ENCODE measurements at places on chromosomes 3 and 15.

- peak; percentile 89 for DNase-seq
Observed at GRCh38 chr3:128487813-128488635, 5.0 kb downstream of the GATA2 start.

- no peak for DNase-seq
Observed at GRCh38 chr3:46549408-46549904, 16.6 kb downstream of the LRRC2 start.

- DNase-seq = no peak
Observed at GRCh38 chr3:155805204-155805801, 775 bp downstream of the C3orf33 start.

DNA sequence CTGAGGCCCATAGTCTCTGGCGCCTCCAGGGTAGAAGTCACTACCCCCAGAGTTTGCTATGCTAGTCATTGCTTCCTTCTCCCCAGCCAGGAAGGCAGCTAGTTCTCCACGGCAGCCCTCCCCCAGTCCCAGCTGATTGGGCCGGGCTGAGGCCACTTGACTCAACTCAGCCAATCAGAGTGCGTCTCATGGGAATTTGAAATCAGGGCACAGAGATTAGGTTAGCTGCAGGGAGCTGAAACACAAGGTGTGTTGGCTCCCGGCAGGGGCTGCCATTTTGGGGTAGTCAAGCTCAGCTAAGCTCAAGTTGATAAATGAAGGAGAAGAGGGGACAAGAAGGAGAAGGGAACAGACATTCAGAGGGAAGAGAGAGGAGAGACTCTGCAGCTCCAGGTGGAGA is 32.8 kb downstream of the LINGO1 start:
- no peak for DNase-seq

GRCh38 chr3:118833075-118833474 is 201.6 kb downstream of the IGSF11 start:
- DNase-seq = no peak

DNA sequence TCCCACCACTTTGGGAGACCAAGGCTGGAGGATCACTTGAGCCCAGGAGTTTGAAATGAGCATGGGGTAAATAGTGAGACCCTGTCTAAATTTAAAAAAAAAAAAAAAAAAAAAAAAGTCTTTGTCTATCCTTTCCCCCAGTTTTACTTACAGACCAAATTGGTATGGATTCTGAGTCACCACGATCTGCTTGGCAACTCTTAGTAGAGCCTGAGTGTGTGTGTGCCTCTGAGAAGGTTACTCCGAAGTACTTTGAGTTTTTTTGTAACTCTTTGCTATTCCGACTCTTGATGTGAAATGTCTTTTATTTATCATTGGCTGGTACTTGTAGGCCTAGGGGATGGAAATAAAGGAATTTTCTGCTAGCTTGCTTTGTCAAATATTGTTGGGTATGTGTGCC is 63.3 kb downstream of the RBM6 start:
- no peak for DNase-seq

GRCh38 chr15:95687686-95688085 is 642.8 kb upstream of the NR2F2 start:
- no peak for DNase-seq

- DNase-seq = no peak
Observed at GRCh38 chr15:46961795-46962194, 755.5 kb upstream of the SEMA6D start.

DNA sequence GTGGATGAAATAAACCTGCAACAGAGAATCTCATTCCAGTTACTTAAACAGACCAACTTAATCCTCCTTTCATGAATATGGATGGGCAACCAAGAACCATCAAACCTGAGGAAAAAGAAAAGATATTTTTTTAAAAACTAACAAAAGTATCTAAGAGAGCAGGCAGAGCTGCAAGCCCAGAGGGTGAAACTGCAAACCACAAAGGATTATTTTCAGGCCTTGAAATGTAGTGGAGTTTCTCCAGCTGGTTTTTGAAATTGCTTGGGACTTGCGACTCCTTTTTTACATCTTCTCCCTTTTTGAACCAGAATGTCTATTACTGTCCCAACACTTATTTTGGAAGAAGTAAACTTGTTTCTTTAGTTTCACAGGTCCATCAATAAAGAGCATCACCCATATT is 87.4 kb downstream of the STAG1 start:
- no peak for DNase-seq

GRCh38 chr3:13512451-13512850 is 32.3 kb downstream of the HDAC11 start:
- no peak for DNase-seq

DNA sequence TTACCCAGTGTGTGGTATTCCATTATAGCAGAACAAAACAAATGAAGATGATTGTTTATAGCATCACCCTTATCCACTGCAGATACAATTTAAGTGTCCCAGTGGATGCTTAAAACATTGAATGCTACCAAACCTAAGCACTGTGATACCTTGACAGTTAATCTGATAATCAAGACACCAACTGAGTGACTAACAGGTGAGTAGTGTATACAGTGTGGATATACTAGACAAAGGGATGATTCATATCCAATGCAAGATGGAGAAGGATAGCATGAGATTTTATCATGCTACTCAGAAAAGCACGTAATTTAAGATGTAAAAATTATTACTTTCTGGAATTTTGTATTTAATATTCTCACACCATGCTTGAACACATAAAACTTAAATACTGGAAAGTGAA is 1449.0 kb downstream of the OTOL1 start:
- no peak for DNase-seq

DNA sequence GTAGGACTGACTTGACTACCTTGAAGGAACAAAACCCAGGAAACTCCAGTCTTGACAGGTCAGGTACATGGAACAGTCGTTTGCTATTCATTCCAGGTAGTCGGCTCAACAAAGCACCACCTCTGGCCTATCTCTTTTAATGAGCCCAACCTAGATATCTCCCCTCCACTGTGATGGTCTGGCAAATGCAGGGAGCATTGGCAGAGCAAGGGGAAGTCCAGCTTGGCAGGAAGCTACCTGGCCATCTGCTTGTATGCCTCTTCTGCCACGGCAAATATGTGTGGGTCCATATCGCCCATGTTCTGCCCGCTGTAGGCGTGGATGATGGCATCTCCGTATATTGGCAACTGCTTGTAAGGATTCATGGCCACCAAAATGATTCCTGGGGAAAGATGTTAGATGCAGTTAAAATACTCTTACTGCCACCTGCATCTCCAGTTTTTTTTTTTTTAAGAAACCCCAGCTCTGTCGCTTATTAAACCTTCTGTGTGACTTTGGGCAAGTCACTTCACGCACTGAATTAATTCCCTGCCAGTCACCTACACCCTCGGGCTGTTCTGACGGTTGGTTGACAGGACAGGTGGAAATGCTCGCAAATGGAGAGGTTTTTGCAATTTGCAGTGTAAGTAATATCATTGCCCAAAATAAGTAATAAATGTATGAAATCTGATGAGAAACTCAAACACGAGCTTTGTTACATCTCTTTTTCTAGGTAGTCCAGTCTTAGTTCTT is 16.8 kb downstream of the MYO5C start:
- DNase-seq = no peak

DNA sequence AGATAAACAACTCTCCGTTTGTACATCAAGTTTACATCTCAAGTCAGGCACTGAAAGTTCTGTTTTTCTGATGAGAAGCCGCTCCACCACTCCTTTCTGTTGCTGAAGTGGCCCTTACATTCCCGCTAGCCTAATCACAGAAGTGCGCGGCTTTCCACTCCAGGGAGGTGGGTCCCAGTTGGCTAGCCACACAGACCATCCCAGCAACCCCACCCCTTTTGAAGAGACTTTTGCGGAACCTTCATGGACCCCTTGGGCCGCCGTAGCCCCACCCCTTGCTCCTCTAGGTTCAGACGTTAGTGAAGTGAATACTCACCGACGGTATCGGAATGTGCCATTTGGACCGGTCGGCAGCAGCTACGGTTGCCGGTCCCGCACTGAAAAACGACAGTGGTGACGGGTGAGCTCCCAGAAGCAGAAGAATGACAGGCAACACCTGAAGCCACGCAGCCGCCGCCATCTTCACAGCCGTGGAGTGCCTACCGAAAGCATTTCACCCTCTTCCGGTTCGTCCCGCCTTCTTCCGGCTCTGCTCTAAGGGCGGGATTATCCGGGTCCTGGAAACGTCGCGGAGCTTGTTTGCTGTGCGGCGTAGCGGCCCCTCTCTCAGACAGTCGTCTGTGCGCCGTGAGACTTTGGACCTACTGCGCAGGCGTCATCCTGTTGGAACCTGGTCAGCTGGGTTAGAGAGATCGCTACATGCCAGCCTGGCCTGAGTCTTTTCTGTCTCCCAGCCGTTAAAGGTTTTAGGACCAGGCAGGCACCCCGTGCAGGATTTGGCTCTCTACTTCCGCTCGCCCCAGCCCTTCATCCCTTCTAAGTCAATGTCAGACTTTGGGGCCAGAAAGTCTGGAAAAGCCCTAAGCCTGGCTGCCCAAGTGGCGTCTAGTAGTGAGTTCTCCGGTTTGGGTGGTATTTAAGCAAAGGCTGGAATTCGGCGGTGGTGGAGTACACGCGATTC is at the start of the genes GANC and TMEM87A:
Gene GANC, plus strand, starts transcription at position 263 of the 961 bp plus-strand sequence. CDS start 1,281 bp downstream, outside the sequence.
Gene TMEM87A, minus strand, starts transcription at position 495 of the 961 bp plus-strand sequence. Its CDS starts 35 bp downstream, at position 460.
- DNase-seq = peak; percentile 99

- no peak for DNase-seq
Observed at GRCh38 chr3:77479021-77479420, 439.1 kb downstream of the ROBO2 start.

- DNase-seq = no peak
Observed at GRCh38 chr3:11381563-11381962, 109.4 kb downstream of the ATG7 start.

DNA sequence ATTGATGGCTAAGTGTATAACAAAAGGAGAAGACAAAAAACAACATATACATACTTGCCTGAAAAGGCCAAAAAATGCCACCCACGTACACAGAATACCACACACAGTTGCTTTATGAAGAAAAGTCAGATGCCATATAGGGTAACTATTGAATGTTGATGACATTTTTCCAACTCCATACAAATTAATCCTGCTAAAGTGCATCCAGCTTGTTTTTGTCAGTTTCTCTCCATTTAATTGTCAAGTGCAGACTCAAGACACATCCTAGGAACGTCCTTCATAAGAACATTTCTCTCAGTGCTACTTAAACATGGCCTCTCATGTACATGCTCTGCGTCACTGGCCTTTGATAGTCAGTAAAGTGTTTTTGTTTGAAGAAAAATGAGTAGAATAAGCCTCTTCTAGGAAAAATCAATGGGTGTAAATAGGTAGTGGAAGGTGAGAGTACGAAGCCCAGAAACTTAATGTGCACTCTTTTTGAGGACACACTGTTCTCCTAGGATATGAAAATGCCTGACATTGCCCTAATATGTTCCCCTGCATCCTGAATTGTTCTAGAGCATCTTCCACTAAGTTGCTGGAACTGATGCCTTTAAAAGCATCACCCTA is 267.4 kb upstream of the ATP11B start:
- DNase-seq = no peak

- no peak for DNase-seq
Observed at GRCh38 chr3:67388738-67389137, 265.7 kb downstream of the SUCLG2 start.

GRCh38 chr3:57689367-57690053 is 3.4 kb downstream of the DENND6A start:
- no peak for DNase-seq

GRCh38 chr15:90271459-90272166 is 6.1 kb downstream of the NGRN start:
- no peak for DNase-seq

- DNase-seq = no peak
Observed at GRCh38 chr15:71708051-71708429, 102.3 kb upstream of the NR2E3 start.

GRCh38 chr15:70299931-70300869 is 202.5 kb upstream of the TLE3 start:
- no peak for DNase-seq

DNA sequence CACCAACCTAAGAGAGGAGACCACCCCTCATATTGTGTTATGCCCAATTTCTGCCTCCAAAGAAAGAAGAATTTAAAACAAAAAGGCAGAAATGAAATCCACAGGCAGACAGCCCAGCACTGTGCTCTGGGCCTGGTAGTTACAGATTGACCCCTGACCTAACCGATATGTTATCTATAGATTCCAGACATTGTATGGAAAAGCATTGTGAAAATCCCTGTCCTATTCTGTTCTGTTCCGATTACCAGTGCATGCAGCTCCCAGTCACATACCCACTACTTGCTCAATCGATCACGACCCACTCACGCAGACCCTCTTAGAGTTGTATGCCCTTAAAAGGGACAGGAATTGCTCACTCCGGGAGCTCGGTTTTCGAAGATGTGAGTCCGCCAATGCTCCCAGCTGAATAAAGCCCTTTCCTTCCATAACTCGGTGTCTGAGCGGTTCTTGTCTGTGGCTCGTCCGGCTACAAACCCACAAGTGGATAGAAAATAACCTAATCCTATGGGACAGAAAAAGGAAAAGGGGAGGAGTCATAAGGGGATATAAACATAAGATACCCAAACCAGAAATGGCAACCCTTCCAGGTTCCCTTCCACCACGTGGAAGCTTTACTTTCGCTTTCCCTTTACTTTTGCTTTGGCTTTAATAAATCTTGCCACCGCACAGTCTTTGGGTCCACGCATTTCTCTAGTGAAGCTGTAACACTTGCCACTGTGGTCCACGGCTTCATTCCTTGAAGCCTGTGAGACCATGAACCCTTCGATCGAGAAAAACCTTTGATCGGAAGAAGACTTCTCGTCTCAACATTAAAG is 1.7 kb upstream of the CFAP91 start:
- DNase-seq = no peak

DNA sequence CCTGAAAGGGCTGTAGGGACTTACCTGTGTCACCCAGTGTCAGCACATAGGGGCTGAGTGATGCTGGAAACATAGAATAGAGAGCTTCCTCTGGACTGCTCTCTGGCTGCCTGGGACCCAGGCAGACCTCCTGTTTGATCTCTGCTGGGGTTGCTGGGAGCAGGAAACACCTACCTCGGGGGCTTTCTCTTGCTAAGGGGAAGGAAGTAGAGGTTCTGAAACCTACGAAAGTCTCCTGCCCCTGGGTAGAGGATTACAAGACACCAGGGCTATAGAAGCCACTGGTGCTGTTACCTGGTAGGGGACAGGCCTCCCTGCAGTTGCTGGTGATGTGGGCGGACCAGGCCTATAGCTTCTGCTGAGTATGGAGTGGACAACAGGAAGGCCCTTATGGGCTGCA is 81.7 kb downstream of the DHX30 start:
- no peak for DNase-seq

GRCh38 chr3:186931532-186932280 is 1.4 kb downstream of the ST6GAL1 start:
- DNase-seq = no peak

DNA sequence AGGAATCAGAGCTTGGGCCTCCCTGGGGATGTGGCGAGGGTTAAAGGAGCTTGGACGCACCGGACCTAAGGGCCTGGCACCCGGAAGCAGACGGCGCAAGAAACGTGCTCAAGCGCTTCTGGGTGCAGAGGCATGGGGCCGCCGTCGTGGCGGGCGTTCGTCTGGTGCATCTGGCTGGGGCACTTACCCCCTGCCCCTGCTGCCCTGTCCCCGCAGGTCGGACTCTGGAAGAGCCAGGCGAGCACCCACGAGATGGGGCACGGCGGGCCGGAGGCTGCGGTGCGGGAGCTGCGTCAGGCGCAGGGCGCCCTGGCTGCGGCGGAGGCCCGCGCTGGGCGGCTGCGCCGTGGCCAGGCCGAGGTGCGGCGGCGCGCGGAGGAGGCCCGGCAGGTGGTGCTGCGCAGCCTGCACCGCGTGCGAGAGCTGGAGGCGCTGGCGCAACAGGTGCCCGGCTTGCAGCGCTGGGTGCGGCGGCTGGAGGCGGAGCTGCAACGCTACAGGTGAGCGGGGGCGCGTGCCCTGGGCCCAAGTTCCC is 2.5 kb downstream of the EFCC1 start:
- no peak for DNase-seq

- DNase-seq = no peak
Observed at GRCh38 chr3:153399636-153400035, 237.6 kb downstream of the RAP2B start.
